ENCODE measurements at places on chromosomes 11 and 22. TPM values are rescaled to one million over a fixed set of nuclear protein-coding genes. Genes with fewer than 3 reads are reported as not detected.

SMIM38 gene
- total RNA-seq, result 0.28 TPM

CD3G gene
- not detected for total RNA-seq

PDE3B gene
- 3.1 TPM for total RNA-seq

CECR2 gene
- under 0.01 TPM for total RNA-seq

GLB1L3 gene
- not detected for total RNA-seq

POU2AF1 gene
- total RNA-seq, result not detected

CDCA5 gene
- 1.2 TPM for total RNA-seq

DNHD1 gene
- 5.3 TPM for total RNA-seq

KCTD14 gene
- total RNA-seq, result 0.28 TPM

LDHAL6A gene
- not detected for total RNA-seq

NFAM1 gene
- total RNA-seq, result not detected

HOATZ gene
- total RNA-seq, result not detected

CBLIF gene
- total RNA-seq, result not detected

OR4D5 gene
- not detected for total RNA-seq

MUC6 gene
- not detected for total RNA-seq

HIRA gene
- total RNA-seq, result 21.3 TPM

BARX2 gene
- not detected for total RNA-seq

NAALADL1 gene
- 27.7 TPM for total RNA-seq

ANO5 gene
- 0.18 TPM for total RNA-seq

KRTAP5-1 gene
- not detected for total RNA-seq

CYB5R2 gene
- 6.9 TPM for total RNA-seq

OR56A1 gene
- not detected for total RNA-seq

POU2AF2 gene
- total RNA-seq, result not detected

OR52K2 gene
- total RNA-seq, result not detected

KMT2A gene
- total RNA-seq, result 14.1 TPM

C11orf52 gene
- not detected for total RNA-seq

TAGLN gene
- 541 TPM for total RNA-seq

BIK gene
- total RNA-seq, result not detected

OR2AT4 gene
- not detected for total RNA-seq

ATXN10 gene
- 133 TPM for total RNA-seq

GATD1 gene
- total RNA-seq, result 16.4 TPM

GAL3ST1 gene
- 0.18 TPM for total RNA-seq

All from smooth muscle cell of bladder (primary cell).